HL-60 (cell line): ENCODE measurements at places on chromosomes 1 and 21.
A peak's percentile ranks its signal among the peaks of the same experiment; 100 is the strongest.

- no peak for DNase-seq
These were observed 54.4 kb downstream of the MPZL1 start for GRCh38 chr1:167776151-167776550.

GRCh38 chr1:206512058-206512850 lies 4.9 kb downstream of the RASSF5 start:
- DNase-seq, result no peak

GRCh38 chr1:92483610-92484471 lies 2.9 kb downstream of the GFI1 start:
- DNase-seq, result peak; percentile 95

GRCh38 chr1:230250666-230251065 lies 175.5 kb downstream of the PGBD5 start:
- no peak for DNase-seq

GRCh38 chr1:200181861-200182260 lies 154.4 kb downstream of the NR5A2 start:
- DNase-seq, result no peak

GRCh38 chr1:19922015-19922688 lies 1.3 kb downstream of the PLA2G2E start:
- DNase-seq, result no peak

DNA sequence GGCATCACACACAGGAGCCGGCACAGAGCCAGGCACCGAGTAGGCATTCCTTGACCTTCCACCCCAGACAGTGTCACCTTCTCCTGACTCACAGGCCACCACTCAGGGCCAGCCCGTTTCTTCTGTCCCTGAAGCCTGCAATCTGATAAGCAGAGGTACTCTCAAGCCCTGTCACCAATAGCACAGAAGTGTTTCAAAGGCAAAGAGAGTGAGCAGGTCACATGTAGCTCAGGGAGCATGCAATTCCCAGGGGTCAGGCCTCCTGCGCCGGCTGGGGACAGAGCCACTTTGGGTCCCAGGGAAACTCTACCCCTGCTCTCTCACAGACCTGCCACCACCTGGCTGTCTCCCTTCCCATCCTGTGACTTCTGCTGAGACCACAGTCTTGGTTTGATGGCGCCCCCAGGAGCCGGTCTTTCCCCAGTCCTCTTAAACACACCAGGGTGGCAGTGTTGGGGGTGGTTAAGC lies 13.2 kb downstream of the CAPN9 start:
- no peak for DNase-seq

DNA sequence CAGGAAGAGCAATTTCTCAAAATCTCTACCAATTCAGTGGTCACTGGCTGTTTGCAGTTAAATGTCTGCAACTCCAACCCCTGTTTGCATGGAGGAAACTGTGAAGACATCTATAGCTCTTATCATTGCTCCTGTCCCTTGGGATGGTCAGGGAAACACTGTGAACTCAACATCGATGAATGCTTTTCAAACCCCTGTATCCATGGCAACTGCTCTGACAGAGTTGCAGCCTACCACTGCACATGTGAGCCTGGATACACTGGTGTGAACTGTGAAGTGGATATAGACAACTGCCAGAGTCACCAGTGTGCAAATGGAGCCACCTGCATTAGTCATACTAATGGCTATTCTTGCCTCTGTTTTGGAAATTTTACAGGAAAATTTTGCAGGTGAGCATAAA lies 167.2 kb downstream of the CRB1 start:
- DNase-seq, result no peak

GRCh38 chr1:229156872-229157271 lies 114.0 kb upstream of the RAB4A start:
- DNase-seq, result peak; percentile 60

DNA sequence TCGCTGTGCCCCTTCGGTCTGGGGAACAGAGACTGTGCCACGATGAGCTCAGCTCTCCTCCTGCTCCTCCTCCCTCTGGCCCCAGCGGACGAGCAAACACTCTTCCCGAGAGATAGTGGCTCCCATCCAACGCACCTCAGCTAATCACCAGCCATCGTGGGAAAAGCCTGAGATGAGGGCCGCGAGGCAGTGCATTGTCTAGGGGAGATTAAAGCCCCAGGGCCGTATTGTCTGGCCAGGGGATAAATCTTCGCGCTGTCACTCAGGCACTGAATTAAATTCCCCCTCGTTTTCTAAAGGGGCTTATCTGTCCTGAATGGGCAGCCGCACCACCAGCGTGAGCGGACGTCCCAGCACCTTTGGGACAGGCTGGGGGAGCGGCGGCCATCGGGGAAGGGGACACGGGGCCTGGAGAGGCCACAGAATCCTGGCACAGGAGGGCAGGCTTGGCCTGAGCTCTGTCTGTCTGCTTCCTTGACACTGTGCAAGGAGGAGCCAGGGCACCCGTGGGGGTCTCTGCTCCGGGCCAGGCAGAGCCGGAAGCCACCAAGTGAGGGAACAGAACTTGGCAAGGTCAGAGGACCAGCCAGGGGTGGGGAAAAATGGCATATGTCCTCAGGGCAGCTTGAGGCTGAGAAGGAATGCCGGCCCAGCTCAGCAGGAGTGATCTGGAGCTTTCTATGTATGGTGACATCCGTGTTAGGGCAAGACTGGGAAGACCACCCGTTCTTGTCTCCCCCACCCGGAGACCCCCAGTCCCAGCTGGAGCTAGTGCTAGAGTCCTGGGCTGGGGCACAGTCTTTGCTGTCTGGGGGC lies 32.3 kb downstream of the PRDM16 start:
- no peak for DNase-seq

DNA sequence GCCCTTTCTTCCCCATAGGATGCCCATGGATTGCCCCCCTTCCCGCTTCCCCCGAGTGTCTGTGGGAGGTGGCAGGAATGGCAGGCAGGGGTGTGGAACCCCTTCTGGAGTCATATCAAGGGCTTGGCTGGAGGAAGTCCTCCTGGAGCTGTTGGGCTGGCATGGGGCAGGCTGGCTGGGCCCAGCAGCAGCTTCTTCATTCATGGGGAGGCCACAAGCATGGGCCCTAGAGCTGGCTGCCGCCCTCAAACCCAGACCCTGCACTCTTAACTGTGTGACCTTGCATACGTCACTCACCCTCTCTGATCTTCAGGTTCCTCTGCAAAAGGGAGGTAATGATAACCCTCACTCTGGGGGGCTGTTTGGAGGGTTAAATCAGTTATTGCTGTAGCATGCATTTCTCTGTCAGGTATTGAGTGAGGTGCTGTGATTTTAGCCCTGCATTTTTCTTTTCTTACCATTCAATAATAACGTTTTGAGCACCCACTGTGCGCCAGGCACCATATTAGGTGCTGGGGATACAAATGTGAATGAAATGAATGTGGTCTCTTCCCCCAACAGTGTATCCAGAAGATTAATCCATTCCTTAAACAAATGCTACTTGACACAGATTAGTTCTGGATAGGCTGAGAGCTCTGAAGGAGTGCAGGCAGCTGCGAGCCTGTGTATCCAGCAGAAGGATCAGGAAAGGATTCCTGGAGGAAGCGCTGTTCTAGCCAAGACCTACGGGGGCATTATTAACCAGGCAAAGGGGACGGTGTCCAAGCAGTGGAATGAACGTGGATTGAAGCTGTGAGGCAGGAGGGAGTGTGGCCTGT lies 9.3 kb downstream of the PCSK9 start:
- no peak for DNase-seq

- no peak for DNase-seq
These were observed 19.2 kb downstream of the COL18A1 start for GRCh38 chr21:45423968-45424853.

GRCh38 chr1:14968251-14968851 lies 185.2 kb upstream of the TMEM51 start:
- no peak for DNase-seq

- DNase-seq, result no peak
These were observed 20.5 kb downstream of the WNT2B start for GRCh38 chr1:112529301-112529700.
